ENCODE measurements at places on chromosomes 1 and 21.
A peak's percentile ranks its signal among the peaks of the same experiment; 100 is the strongest.

- ATAC-seq, result peak; percentile 71
Measured at GRCh38 chr1:56330391-56331026, 248.9 kb downstream of the PLPP3 start.

- ATAC-seq, result peak; percentile 54
Measured at GRCh38 chr21:44300262-44300959, 558 bp downstream of the PFKL start.

DNA sequence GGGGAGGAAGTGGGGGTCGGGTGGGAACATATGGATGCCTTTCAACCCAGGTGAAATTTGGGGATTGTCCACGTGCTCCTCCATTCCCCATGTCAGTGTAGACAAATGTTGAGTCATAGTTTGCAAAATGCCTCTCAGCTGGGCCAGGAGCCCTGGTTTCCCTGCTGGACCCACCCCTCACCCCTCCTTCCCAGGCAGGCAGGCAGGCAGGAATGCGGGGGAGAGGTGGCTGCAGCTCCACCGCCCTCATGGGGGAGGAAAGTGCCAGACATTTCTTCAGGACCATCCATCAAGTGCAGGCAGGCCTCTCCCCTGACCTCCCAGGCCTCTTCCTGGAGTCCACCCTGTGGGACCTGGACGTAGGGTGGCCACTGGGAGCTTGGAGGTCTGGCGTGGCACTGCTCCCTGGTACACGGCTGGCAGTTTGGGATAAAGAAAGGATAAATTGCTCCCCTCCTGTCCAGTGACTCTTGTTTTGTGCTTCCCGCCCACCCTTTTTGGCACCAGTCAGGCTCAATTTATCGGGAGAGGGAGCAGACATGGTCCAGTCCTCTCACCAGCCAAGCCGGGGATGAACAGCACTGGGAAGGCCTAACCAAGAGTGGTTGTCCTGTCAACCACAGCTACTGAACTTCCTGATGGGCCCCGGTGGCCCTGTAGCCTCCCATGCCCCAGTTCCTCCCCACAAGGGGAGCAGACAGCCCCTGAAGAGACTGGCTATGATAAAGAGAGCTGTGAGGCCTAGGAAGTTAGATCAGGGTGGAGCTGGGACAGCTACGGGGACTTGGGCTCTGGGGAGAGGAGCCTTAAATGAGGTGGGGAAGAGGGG, 18.9 kb downstream of the NPR1 start:
- no peak for ATAC-seq

GRCh38 chr1:70667494-70668170, 256.6 kb downstream of the CTH start:
- ATAC-seq, result no peak

Data from activated T-helper 17 cell treated with anti-CD3 and anti-CD28 coated beads, Interleukin-2, amount 50 U/mL, for 72 hours (primary cell).